ENCODE measurements at places on chromosomes 1 and 21.

DNA sequence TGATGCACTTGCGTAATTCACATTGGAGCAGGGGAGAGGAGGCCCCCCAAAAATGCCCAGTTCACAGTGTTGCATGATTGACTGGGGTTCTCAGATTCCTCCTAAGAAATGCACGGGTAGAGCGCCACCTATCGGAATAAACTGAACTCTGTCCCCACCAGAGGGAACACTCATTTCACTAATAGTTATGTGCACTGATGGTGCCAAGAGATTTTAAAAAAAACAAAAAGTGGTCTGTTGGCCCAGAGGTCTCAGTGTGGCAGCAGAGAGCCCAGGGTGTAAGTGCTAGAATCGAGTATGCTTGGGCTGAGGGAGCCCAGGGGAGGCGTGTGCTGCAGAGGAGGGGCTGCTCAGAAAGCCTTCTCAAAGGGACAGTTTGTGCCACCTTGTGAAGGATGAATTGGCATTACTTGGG lies 6.9 kb downstream of the PINK1 start:
- no peak for DNase-seq

GRCh38 chr1:39852876-39853275 lies 30.4 kb downstream of the TRIT1 start:
- no peak for DNase-seq

DNA sequence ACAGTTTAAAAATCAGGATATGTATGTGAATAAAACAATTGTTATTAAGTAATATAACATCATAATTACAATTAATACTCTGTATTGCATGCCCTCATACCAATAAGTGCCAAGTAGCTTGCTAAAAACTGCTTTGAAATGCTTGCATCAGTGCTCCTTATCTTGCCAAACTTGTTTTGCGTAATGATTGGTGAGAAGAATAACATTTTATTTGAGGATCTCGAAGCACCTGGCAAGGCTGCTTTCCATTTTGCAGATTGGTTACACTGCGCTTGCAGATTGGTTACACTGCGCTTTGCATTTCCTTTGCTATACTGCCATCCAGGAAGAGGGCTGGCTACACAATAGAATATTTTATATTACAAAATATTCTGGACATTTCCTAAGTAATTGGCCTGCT lies 1.7 kb upstream of the PBX1 start:
- DNase-seq: no peak

DNA sequence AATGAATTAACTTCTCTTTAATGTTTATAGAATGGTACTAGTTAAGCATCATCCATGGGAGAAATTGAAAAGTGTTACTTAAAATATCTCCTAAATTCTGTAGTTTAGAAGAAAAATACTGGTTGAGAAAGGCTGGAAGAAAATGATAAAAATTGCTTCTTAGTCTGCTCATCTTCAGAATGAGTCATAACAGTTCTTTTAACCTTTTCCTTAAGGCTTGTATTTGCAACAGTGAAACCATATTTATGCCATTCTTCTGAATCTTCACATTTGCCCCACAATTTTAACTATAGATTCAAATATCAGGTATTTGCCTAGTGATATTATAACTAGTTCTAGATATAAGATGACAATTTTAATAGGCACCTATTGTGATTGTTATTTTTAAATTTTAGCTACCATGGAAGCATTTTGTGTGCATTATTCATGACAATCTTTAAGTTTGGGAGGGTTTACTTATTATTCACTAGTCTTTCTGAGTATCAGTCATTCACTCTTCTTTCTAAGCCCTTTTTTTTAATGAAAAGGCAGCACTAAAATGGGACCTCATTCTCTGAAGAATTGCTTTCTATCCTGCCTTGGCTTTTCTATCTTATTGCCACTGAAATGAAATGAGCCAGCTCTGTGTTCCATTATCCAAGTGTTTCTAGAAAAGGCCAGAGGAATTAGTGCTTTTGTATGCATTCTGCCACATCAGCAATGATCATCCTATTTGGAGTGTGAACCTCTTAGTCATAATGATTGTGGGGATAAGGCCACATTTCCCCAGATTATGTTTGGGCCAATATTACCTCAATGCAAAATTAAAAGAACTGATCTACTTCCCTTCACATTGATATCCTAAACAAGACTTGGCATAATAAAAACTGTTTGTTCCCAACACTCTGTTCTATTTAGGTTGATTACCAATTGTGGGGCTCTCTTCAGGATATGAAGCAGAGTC lies 58.4 kb downstream of the SAMSN1 start:
- DNase-seq: no peak

GRCh38 chr1:194295685-194296084 lies 1109.3 kb upstream of the B3GALT2 start:
- DNase-seq: no peak

- no peak for DNase-seq
These were observed 28.2 kb upstream of the KHDRBS1 start for GRCh38 chr1:31985430-31985829.

GRCh38 chr1:154598871-154599635 lies 8.9 kb downstream of the ADAR start:
- no peak for DNase-seq

GRCh38 chr1:230172016-230172537 lies 105.0 kb downstream of the GALNT2 start:
- no peak for DNase-seq

DNA sequence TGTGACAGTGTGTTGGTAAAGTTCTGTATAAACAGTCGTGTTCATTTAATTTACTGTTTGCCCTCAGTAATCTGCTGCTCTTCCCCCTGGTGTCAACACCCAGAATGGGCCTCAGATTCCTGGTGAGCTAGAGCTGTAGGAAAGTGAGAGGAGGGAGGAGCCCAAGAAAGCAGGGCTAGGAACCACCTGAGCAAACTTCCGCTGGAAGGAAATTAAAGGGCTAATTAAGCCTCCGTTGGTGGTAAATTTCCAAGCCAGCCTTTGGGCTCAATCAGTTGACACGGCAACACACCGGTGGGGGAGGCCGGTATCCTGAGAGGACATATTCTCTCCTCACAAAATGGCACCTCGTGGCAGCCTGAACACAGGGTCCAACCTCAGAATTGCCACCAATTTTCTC lies 32.9 kb downstream of the RAB3B start:
- DNase-seq: no peak

Measured in H54 (cell line).